ENCODE measurements at places on chromosomes 2 and 18. TPM values are rescaled to one million over a fixed set of nuclear protein-coding genes. Genes with fewer than 3 reads are reported as not detected.

DNA sequence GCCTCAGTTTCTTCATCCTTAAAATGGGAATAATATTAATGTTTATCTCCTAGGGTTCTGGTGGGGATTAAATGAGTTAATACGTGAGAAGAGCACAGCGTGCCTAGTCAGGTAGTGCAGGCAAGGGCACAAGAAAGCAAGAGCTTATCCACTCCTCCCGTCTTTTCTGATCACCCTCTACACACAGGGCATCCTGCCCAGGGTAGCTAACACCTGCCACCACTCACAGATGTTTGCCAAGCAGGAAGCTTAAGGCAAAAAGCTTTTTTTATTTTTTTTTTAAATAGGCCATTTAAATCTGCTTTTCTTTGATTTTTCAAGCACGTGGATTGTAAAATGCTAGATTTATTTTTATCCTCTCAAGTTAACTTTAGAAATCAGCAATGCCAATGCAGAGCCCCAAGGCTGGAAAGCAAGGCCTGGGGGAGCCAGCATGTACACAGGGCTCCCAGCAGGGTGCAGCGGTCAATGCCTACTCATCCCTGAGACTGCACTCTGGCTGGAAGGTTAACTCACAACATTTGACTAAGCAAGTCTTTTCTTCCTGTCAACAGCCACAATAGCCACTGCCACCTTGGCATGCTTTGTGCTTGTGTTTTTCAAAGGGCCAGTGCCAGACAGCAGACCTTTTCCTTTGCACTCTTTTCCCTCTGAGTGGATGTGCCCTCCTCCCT is 86.5 kb upstream of the ACAA2 start:
- no peak overlapping the region for H3K4me3 ChIP-seq
- DNase-seq, result no peak
- no peaks in the 10 kb centered on the region for H3K27me3 ChIP-seq

DNA sequence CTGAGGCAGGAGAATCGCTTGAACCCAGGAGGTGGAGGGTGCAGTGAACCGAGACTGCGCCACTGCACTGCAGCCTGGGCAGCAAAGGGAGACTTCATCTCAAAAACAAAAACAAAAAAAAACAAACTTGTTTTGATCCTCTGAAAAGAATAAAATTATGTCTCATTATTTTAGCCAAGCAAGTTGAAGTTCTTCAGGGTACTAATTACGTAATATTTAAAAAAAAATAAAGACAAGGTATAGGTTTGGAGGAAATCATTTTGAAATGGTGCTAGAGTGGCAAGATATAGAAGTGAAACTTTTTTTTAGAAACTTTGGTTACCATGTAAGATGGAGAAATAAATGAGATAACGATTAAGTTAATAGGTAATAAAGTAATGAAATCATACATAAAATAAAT is 54.4 kb upstream of the TMEM247 start:
- H3K4me3 ChIP-seq, result no peak overlapping the region
- no peak for DNase-seq

DNA sequence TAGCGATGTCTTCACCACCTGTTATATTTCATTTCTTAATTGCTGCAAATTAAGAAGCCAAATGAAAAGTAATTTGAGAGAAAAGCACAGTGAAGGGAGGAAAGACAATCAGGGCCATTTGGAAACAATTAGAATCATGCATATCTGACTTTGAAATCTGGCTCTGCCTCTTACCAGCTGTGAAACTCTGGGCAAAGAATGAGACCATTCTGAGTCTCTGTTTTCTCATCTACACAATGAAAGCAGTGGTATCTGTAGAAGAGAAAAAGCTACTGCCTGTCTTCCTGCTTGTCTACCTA is 334.5 kb upstream of the CYRIA start:
- no peaks in the 10 kb centered on the region for H3K36me3 ChIP-seq
- DNase-seq, result no peak
- no peaks in the 10 kb centered on the region for H3K27me3 ChIP-seq
- no peaks in the 10 kb centered on the region for H3K4me1 ChIP-seq
- no peak overlapping the region for H3K4me3 ChIP-seq
- no peak overlapping the region for H3K27ac ChIP-seq

DNA sequence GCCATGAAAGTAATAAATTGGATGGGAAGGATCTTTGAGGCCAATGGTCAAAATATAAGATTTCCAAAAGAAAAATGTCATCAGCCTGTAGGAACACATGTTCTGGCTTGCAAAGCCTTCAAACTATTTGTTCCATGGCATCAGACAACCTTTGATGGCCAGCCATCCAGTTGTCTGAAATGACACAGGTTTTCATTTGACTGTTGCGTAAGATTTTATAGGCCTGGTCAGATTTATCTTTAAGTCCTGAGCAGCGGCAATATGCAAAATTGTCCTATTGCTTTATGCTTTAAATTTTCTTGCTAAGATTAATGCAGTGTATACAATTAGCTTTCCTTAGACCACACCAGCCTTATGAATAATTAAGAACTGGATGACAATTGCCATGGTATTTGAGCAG is 167.1 kb downstream of the AGPS start:
- peaks cover 12% of the 10 kb centered on the region for H3K36me3 ChIP-seq
- H3K4me3 ChIP-seq, result no peak overlapping the region
- DNase-seq, result no peak
- no peak overlapping the region for H3K27ac ChIP-seq
- H3K4me1 ChIP-seq, result peaks cover 14% of the 10 kb centered on the region

- H3K27me3 ChIP-seq, result peaks cover 28% of the 10 kb centered on the region
- H3K4me3 ChIP-seq, result no peak overlapping the region
- no peak overlapping the region for H3K27ac ChIP-seq
- H3K4me1 ChIP-seq, result peaks cover 4% of the 10 kb centered on the region
- no peak for DNase-seq
- no peaks in the 10 kb centered on the region for H3K36me3 ChIP-seq
These were observed 244.1 kb downstream of the SH3BP4 start for GRCh38 chr2:235195921-235196320.

GPBAR1 gene
- total RNA-seq, result 0.55 TPM

- H3K27ac ChIP-seq, result no peak overlapping the region
- peaks cover 57% of the 10 kb centered on the region for H3K27me3 ChIP-seq
- H3K4me3 ChIP-seq, result no peak overlapping the region
- H3K36me3 ChIP-seq, result no peaks in the 10 kb centered on the region
- H3K4me1 ChIP-seq, result peaks cover 4% of the 10 kb centered on the region
- DNase-seq, result no peak
These were observed 113.1 kb downstream of the ICOS start for GRCh38 chr2:204049635-204050034.

- no peak for DNase-seq
- peaks cover 13% of the 10 kb centered on the region for H3K4me1 ChIP-seq
- H3K27me3 ChIP-seq, result no peaks in the 10 kb centered on the region
- no peak overlapping the region for H3K4me3 ChIP-seq
- H3K27ac ChIP-seq, result no peak overlapping the region
These were observed 31.8 kb downstream of the MBD5 start for GRCh38 chr2:148052687-148053086.

CD207 gene
- total RNA-seq, result not detected

FSHR gene
- not detected for total RNA-seq

FRZB gene
- 13.0 TPM for total RNA-seq

IL1F10 gene
- not detected for total RNA-seq

GRCh38 chr18:74225193-74225840 is 66.4 kb downstream of the CYB5A start:
- no peak overlapping the region for H3K27ac ChIP-seq
- no peak overlapping the region for H3K4me3 ChIP-seq
- H3K36me3 ChIP-seq, result no peaks in the 10 kb centered on the region
- H3K27me3 ChIP-seq, result no peaks in the 10 kb centered on the region
- H3K4me1 ChIP-seq, result peaks cover 8% of the 10 kb centered on the region
- DNase-seq, result no peak

DSG4 gene
- total RNA-seq, result 0.09 TPM

- no peak for DNase-seq
- H3K4me1 ChIP-seq, result peaks cover 50% of the 10 kb centered on the region
- no peak overlapping the region for H3K4me3 ChIP-seq
- no peak overlapping the region for H3K27ac ChIP-seq
These were observed 179.1 kb downstream of the ERBB4 start for GRCh38 chr2:212359425-212360067.

DNA sequence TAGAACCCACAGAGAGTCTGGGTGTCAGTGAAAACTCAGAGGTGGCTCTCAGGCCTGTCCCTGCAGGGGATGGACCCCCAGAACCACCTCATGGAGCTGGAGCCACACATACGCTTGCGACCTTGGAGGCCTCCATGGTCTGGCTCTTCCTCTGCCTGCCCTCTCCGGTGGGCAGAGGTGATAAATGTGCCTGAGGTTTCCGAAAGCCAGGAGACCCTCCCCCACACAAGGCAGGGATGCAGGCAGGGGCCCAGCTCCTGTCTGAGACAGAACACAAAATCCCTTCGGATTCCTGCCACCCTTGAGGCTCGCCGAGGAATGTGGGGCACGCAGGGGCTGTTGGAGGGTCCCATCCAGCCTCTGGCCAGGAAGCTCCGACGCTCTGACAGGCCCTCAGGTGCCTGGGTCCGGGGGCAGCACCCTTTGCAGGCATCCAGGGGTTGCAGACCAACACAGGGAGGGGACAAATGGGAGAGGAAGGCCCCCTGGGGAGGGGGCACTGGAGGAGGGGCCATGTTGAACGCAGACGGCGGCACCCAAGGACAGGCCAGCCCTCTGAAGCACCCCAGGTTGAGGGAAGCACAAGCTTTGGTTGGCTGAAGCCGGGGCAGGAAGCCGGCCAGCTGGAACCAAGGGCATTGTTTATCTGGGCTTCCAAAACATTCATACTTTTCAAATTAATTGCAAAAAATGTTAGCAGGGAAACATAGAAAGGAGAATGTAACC is 4.1 kb upstream of the SNED1 start:
- H3K36me3 ChIP-seq, result no peaks in the 10 kb centered on the region
- H3K4me3 ChIP-seq, result no peak overlapping the region

DNA sequence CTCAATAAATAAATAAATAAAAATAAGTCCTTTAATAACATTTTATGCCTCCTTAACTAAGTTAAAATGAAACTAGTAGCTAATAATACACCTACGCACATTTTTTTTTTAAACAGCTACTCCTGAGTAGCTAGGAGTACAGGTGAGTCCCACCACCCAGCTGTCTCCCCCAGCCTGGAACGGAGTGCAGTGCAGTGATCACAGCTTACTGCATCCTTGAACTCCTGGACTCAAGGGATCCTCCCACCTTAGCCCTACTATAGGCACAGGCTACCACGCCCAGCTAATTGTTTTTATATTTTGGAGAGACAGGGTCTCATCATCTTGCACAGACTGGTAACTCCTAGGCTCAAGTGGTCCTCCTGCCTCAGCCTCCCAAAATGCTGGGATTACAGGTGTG is 28.4 kb downstream of the YWHAQ start:
- H3K27ac ChIP-seq, result no peak overlapping the region
- H3K27me3 ChIP-seq, result no peaks in the 10 kb centered on the region
- DNase-seq, result no peak

ECEL1 gene
- 9.5 TPM for total RNA-seq

GRCh38 chr2:196054631-196055030 is 14.0 kb downstream of the DNAH7 start:
- no peak for DNase-seq
- no peaks in the 10 kb centered on the region for H3K36me3 ChIP-seq
- H3K27me3 ChIP-seq, result no peaks in the 10 kb centered on the region
- H3K4me1 ChIP-seq, result no peaks in the 10 kb centered on the region
- H3K4me3 ChIP-seq, result no peak overlapping the region
- H3K27ac ChIP-seq, result no peak overlapping the region

GRCh38 chr2:45224321-45224992 is 215.2 kb upstream of the SIX2 start:
- no peak for DNase-seq
- H3K27me3 ChIP-seq, result peaks cover 27% of the 10 kb centered on the region
- no peak overlapping the region for H3K27ac ChIP-seq
- H3K36me3 ChIP-seq, result peaks cover 1% of the 10 kb centered on the region

DNA sequence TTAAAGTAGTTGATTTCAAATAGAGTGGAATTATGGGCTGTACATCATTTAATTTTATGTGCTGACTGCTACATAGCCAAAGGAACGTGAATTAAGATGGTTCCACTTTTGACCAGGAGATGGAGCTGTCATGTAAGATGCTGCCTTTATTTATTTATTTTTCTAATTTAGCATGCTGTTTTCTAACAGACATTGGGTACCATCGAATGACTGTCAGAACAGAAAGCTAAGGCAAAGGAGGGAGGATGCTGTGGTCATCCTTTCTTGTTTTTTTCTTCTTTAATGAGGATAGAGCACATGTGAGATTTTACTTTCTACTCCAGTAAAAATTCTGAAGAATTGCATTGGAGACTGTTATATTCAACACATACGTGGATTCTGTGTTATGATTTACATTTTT is at the start of gene SCN2A:
TSS of gene SCN2A (plus strand) at position 185 of the 400 bp plus-strand sequence. CDS start 56,410 bp downstream, outside the sequence.
- H3K4me1 ChIP-seq, result no peaks in the 10 kb centered on the region
- no peak within 1 kb of the TSS for H3K27ac ChIP-seq
- peaks cover 38% of the 10 kb centered on the region for H3K27me3 ChIP-seq
- no peak for DNase-seq
- H3K4me3 ChIP-seq, result no peak within 1 kb of the TSS

DNA sequence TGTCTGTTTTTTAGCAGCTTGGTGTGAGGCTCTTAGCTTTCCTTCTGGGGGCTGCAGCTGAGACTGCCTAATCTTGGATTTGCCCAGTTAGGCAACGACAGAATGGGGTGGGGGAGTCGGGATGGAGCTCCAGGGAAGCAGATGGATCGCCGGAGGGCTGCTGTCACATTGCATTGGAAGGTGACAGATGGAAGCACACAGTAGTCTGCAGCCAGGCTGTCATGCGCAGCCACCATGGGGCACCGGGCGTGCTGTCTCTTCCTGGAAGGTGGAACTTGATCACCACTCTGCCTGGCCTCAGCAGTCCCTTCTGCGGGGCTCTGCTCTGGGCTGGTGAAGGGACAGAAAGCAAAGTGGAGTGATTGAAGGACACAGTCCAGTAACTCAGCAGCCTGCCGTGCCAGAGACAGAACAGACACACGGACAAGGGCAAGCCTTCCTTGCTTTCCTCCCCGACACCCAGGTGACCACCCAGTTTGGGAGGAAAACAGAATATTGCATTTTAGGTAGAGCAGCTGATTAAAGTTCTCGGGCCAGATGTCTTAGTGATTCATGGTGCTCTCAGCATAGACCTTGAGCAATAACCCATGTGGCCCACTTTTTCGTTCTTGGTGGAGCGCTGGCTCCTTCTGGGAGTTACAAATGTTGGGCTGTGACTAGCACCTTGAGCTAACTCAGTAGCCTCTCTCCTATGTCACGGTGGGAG is 40.9 kb downstream of the RNF144A start:
- H3K4me1 ChIP-seq, result peaks cover 29% of the 10 kb centered on the region
- H3K27me3 ChIP-seq, result no peaks in the 10 kb centered on the region

ESPNL gene
- total RNA-seq, result 0.38 TPM
